Activated naive CD4-positive, alpha-beta T cell (primary cell): ENCODE measurements at places on chromosomes 1 and 21.
A peak's percentile ranks its signal among the peaks of the same experiment; 100 is the strongest.

DNA sequence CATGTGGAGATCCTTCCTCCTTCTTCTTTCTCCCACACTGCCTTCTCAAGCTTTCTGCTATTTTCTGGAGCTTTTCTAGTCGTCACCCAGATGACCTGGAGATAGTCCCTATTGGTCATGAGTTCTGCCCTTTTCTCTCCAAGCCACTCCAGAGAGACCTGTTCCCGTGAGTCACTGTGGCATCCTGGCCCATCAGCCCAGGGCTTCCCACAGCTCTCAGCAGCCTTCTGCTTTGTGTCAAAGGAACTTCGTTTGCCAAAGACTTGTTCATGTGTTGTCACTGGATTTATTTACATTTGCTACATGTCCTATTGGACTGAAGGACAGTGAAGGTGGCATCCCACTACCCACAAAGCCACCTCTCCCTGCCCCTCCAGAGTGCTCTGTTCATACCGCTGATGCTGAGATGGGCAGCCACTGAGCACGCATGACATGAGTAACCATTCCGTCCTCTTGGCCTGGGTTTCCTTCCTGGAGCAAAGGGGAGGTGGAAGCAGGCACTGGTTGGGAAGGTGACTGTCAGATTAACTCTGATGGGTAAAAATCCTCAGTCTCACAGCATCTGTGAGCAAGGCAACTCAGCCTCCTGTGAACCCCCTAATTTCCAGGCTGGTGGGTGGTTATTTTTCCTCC, 119.2 kb downstream of the EDEM3 start:
- no peak for DNase-seq

DNA sequence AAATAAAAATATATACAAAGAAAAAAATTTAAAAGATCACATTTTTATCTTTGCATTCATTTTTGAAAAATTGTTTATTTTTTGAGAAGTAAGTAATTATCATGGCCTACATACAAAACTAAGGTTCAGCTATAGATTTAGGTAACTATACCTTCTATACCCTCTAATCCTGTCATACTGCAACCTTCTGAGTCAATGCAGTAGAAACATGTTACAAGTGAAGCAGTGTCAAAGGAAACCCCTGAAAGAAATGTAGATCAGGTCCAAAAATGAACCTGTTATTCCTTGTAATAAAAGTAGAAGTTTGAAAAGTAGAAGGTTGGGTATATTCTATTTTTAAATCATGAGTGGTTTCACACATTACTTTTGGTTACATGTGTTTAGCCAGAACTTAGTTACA, 51.3 kb downstream of the PTGS2 start:
- no peak for DNase-seq

- no peak for DNase-seq
Observed at GRCh38 chr1:109501644-109502363, 7.7 kb downstream of the AMIGO1 start.

GRCh38 chr1:202149566-202149965, 5.0 kb upstream of the ARL8A start:
- DNase-seq, result no peak

DNA sequence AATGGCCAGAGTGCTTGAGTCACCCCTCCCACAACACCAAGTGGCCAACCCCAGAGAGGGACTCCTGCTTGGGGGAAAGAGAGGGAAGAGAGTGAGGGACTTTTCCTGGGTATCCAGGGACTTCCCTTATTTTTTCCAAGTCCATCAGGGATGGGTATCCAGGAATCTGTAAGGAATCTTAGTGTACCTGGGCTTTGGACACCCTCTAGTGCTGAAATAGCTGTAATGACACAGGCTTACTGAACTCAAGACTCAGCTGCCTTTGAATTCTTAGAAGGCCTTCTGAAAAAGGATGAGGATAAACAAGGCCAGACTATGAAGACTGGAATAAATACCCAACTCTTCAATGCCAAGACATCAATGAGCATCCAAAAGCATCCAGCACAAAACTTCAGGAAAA, 12.0 kb downstream of the TSHB start:
- no peak for DNase-seq

GRCh38 chr1:174158767-174159251, 511 bp upstream of the RABGAP1L start:
- DNase-seq, result no peak

DNA sequence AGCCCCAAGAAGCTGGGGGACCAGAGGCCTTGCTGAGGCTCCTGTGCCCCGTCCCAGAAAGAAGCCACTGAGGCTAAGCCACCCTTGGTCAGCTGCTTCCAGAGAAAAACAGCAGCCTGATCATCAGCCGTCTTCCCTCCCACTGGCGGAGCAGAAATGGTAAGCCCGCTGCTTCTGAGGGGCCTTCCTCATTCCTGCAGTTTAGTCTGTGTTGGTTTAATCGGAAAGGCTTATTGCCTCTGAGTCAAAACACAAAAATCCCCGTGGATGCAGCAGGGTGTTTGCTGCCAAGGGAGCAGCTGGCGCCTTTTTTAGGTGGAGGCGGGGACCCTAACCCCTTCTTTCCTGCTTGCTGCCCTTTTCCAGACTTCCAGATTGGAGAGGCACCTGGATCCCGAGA, 33.9 kb downstream of the SPSB1 start:
- DNase-seq, result no peak

GRCh38 chr1:20949871-20950590, 162.9 kb upstream of the HP1BP3 start:
- no peak for DNase-seq

- DNase-seq, result no peak
Observed at GRCh38 chr1:197234581-197234980, 33.5 kb upstream of the CRB1 start.

DNA sequence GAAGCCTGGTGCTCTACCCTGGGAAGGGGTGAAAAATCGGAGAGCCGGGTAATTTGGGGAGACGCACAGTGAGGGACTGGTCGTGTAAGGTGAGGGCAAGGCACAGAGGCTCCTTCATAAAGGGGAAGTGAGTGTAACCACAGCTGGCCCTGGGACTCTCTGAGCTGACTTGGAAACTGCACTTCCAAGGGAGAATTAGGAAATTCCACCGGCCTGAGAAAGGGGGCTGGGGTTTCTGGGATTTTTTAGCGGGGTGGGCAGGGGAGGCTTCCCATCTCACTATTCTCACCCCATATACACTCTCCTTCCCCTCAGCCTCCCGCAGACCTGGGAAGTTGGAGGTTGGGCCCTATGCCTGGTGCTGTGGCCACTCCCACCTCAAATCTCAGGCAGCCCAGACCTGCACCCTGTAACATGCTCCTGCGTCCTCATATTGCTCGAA, 88.3 kb upstream of the IPO9 start:
- DNase-seq, result no peak

- DNase-seq, result no peak
Observed at GRCh38 chr1:203287898-203288297, 17.4 kb upstream of the BTG2 start.

GRCh38 chr1:113534130-113534817, 144.0 kb downstream of the MAGI3 start:
- DNase-seq, result no peak

- DNase-seq, result peak; percentile 62
Observed at GRCh38 chr1:2255420-2256369, 27.6 kb downstream of the SKI start.

- no peak for DNase-seq
Observed at GRCh38 chr1:232250838-232251237, 379.1 kb downstream of the SIPA1L2 start.

DNA sequence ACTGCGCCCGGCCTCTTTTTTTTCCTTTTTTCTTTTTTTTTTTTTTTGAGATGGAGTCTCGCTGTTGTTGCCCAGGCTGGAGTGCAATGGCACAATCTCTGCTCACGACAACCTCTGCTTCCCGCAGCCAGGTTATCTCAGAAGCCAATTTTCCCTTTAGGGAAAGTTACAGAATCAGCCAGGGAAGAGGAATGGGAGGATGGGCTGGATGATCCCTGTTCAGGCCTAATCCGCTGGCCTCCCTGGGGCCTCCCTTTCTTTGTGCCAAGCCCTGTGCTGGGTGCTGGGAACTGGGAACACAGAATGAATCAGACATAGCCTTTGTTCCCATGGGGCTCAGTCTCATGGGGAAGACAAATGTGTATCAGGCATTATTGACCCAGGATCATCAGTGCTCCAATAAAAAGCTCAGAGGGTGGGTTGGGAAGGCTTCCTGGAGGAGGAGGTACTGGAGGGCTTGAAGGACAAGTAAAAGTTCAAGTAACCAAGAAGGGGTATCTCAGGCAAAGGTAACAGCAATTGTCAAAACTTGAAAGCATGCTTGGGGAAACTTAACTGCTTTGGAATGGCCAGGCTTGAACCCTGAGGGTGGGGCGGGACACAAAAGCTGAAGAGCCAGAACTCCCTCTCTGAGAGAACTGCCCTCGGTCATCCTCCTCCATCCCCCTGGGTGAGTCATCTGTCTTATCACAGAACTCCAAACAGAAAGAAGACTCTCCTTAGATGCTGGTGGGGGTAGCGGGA, 14.3 kb downstream of the ECHDC2 start:
- no peak for DNase-seq

DNA sequence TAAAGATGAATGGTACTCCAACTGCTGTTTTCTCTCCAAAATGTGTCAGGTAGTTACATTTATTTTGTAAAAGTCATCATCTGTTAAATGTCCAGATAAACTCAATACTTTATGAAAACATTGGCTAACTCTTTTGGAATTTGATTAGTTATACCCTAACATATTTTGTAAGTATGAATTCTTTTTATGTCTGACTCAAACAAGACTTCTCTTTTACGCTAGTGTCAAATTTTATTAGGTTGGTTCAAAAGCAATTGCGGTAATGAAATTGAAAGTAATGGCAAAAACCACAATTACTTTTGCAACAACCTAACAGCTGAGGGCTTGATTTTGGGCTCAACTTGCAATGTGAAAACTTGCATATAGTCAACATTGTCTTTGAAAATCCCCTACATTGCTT, 41.0 kb upstream of the USP25 start:
- no peak for DNase-seq

- DNase-seq, result no peak
Observed at GRCh38 chr1:179761296-179761695, 18.2 kb downstream of the FAM163A start.

GRCh38 chr1:98817821-98818220, 156.3 kb downstream of the SNX7 start:
- no peak for DNase-seq

GRCh38 chr1:59026472-59026948, 242.7 kb upstream of the JUN start:
- DNase-seq, result no peak

DNA sequence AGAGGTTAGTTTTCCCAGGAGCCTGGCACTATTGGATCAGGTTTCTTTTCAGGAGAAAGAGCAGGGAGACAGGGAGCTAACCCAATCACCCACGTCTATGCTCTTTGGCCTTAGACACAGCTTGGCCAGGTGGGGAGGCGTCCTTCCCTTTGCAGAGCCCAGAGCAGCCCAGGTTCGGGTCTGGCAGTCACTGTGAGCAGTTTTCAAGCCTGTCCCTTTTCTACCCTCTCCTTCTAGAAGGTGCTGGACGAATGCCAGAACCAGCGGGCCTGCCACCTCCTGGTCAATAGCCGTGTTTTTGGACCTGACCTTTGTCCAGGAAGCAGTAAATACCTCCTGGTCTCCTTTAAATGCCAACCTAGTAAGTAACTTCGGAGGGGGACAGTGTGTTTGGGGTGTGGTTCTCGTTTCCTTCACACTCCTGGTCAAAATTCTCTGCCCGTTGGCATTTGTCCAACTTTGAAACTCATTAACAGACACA, 44.9 kb downstream of the EVA1C start:
- DNase-seq, result no peak

DNA sequence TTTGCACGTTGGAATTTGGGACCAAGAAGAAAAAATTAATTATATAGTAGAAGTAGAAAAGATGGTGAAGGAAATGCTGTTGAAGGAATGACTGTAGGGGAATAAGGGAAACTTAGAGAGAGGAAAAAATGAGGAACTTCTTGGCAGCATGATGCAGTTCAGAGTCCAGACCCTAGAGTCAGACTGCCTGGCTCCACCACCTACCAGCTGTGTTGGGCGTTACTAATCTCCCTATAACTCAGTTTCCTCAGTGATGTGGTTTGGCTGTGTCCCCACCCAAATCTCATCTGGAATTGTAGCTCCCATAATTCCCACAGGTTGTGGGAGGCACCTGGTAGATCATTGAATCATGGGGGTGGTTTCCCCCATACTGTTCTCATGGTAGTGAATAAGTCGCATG, 1.3 kb upstream of the SELP start:
- DNase-seq, result no peak

- DNase-seq, result no peak
Observed at GRCh38 chr21:42093991-42094421, 22.9 kb downstream of the UMODL1 start.

- no peak for DNase-seq
Observed at GRCh38 chr1:203145321-203146041, 18.0 kb downstream of the ADORA1 start.

DNA sequence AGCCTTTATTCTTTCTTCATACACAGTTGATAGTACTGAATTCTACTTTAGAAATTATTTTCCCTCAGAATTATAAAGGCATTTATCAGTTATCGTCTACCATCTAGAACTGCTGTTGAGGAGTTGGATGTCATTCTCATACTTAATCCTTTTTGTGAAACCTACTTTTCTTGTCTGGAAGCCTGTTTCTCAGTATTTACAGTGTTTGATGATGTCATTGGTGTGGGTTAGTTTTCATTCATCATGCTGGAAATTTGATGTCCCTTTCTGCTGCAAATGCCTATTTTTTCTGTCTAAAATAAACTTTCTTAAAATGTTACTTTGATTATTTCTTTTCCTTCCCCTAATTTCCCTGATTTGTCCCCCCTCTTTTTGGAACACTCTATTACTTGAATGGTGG, 22.8 kb upstream of the ZNF281 start:
- DNase-seq, result no peak

DNA sequence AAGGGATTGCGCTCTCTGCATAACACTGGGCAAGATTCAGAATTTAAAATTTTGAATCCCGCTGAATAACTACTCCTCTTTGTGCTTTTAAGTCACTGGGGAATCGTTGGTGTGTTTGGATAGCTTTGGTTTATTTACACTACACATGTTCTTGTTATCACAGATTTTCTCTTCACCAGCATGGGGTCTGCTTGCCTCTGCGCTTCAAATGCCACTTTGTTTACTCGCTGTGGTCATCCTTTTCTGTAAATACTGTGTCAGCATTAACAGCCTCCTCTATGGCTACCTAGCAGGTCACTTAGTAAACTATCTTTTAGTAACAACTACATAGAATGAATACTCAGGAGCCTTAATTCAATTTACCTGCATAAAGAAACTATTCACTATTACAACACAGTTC, 14.4 kb upstream of the KCNH1 start:
- no peak for DNase-seq

GRCh38 chr1:155008015-155008941, 5.7 kb downstream of the ZBTB7B start:
- DNase-seq, result no peak

- DNase-seq, result no peak
Observed at GRCh38 chr1:223244366-223245103, 101.5 kb upstream of the TLR5 start.
